Skin of body (tissue), 3 donors: ENCODE measurements at places on chromosomes 2 and 18.

GRCh38 chr2:145771525-145771924 lies 1251.6 kb upstream of the ZEB2 start:
- DNase-seq: no peak

GRCh38 chr18:10244341-10244740 lies 210.1 kb upstream of the APCDD1 start:
- DNase-seq: no peak

DNA sequence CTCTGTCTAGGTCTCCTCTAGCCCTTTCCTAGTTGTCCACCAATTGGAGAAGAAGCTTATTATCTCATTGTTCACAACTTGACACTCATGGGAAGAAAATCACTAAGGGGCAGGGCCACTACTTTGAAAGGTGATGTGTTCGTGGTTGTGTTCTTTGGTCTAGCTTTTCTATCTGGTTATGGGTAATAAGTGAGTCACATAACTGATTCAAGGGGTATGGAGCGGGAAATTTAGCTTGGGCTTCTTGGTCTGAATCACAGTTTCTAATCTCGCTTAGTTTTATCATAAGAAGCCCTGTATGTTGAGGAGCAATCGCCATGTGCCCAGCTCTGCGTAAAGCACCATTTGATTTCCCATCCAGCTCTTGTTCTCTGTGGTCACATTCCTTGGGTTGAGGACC lies 18.7 kb upstream of the DYTN start:
- DNase-seq: no peak

DNA sequence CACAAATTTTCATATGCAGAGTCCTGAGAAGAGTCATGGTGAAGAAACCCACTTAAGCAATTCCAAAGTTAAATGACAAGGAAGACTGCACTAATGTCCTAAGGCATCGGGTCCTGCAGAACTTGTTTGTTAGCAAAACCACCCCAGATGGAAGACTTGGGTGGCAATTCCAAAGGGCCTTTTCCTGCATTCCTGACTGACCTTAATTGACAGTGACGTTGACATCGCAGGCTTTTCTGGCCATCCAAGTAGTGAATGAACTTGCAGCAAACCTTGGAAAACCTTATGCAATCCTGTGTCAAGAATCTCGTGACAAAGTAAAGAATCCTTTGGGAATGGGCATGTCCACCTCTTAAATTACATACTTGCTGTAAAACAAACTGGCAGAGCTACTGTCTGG lies 112.5 kb upstream of the SH3BP4 start:
- DNase-seq: no peak

DNA sequence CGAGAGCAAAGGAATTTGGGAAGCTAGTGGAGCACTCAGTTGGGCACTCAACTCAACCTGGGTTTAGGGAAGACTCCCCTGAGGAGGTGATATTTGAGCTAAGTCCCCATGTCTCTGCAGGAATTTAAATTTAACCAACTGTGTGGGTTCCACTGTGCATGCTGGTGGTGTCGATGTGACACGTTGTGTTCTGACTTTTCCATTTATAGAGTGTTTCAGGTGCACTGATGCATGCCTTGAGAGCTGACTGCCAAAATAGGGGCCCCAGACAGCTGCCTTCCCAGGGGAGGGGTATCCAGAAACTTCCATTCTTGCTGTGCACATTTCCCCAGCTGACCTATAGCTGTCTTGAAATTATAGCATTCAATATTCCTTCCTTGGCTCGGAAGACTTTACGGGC lies 63.7 kb upstream of the BCL2L11 start:
- no peak for DNase-seq

DNA sequence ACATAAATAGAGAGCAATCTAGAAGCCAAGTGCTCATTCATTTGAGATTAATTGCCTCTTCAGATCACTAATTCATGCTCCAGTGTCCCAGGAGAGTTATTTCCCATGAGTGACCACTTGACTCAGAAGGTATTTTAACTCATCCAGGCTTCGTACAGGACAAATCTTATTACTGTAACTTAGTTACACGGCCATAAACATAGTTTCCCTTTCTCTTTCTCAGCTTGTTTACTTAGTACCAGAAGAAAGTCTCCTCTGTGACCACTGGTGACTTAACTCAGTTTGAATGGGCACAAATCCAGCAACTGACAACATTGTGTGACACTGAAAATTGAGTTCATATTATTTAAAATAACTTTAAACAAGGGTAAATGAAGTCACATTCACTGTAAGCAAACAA lies 25.3 kb downstream of the MMADHC start:
- no peak for DNase-seq

GRCh38 chr2:188601391-188601790 lies 309.7 kb downstream of the GULP1 start:
- no peak for DNase-seq

GRCh38 chr2:48397846-48398245 lies 132.1 kb upstream of the STON1 start:
- no peak for DNase-seq

- DNase-seq: no peak
Observed at GRCh38 chr2:43419243-43419642, 176.6 kb downstream of the THADA start.

- DNase-seq: no peak
Observed at GRCh38 chr2:37553411-37554154, 117.9 kb downstream of the CDC42EP3 start.

GRCh38 chr18:78611869-78612268 lies 367.7 kb upstream of the SALL3 start:
- DNase-seq: no peak

GRCh38 chr2:173935305-173935704 lies 29.9 kb downstream of the SP3 start:
- DNase-seq: no peak

GRCh38 chr2:72694715-72695496 lies 130.9 kb downstream of the EXOC6B start:
- peak; percentile 83 for DNase-seq

DNA sequence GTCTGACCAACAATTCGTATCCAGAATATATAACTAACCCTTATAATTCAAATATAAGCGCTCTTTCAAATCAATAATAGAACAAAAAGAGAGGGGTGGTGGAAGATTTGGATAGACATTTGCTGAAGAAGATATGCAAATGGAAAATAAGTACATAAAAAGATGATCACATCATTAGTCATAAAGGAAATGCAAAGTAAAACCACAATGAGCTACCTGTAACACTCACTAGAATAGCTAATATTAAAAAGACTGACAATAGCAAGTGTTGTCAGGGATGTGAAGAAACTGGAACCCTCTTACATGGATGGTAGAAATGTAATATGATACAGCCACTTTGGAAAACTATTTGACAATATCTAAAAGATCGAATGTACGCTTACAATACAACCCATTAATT lies 84.9 kb upstream of the MRPS9 start:
- no peak for DNase-seq

- no peak for DNase-seq
Observed at GRCh38 chr2:97706112-97706511, 7.3 kb upstream of the ZAP70 start.

DNA sequence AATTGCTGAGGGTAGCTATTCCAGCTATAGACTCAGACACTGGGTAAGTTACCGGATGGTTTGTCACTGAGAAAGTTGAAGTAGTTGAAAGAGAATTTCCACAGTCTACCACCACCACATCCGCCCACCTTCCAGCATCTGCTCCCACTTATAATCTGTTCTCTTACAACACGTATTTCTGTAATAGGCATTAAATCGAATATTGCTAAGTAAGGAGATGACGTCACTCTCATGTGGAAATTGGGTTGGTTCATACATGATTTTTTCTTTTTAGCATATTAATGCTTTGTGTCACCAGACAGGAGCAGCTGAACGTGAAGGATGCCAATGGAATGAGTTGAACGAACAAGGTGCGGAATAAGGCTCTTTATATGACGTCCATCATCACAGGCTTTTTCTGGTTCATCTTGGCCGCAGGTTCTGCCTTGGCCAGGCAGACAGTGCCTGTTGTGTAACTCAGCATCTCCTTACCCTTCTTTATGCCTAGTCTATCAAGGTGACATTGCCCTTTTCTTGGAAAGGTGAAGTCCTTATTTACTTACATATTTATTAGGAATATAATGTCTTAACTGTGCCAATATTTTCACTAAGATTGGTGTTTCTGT lies 45.9 kb downstream of the THUMPD2 start:
- no peak for DNase-seq

- DNase-seq: no peak
Observed at GRCh38 chr2:230162981-230163380, 56.8 kb downstream of the SP110 start.

GRCh38 chr2:100879296-100879695 lies 59.4 kb downstream of the NPAS2 start:
- DNase-seq: no peak

DNA sequence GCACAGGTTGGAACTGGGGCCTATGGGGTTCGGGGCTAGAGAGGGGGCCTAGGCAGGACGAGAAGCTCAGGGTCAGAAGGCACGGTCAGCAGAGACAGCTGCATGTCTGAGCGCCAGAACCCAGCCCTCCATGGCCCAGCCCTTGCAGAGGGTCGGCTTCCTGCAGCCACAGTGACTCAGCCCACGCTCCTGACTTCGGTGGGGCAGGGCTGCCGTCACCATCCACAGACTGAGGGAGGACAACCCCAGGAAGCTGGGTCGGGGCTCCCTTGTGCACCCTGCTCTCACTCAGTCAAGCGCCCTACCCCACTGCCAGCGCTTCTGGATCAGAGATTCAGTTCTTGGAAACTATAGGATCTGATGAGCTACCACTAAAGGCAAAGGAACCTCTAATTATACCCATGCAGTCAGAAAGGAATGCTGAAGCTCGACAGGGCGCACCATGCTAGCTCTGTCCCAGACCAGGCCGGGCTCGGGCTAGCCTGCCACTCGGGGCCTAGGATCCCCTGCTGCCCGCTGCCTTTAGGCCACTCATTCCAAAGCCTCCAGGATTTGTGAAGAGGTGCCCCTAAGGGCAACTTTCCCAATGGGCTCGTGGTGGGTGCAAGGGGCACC lies 3.0 kb downstream of the ACTR1B start:
- no peak for DNase-seq

DNA sequence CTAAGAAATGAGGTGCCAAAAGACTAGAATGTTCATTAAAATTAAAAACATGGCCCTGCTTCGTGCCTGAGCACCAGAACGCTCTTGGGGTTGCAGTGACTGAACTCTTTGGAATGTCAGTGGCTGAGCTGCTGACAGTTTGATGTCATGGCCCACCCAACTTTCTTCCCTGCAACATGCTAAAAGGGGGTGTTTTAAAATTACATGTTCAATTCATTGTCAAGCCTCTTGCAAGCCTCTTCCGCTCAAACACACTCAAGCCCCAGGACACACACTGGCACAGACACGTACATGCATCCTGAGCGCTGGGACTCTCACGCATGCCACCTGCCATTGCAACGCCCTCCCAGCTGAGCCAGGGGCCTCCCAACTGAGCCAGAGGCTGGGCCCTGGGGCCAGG lies 12.6 kb downstream of the RUFY4 start:
- peak; percentile 88 for DNase-seq

DNA sequence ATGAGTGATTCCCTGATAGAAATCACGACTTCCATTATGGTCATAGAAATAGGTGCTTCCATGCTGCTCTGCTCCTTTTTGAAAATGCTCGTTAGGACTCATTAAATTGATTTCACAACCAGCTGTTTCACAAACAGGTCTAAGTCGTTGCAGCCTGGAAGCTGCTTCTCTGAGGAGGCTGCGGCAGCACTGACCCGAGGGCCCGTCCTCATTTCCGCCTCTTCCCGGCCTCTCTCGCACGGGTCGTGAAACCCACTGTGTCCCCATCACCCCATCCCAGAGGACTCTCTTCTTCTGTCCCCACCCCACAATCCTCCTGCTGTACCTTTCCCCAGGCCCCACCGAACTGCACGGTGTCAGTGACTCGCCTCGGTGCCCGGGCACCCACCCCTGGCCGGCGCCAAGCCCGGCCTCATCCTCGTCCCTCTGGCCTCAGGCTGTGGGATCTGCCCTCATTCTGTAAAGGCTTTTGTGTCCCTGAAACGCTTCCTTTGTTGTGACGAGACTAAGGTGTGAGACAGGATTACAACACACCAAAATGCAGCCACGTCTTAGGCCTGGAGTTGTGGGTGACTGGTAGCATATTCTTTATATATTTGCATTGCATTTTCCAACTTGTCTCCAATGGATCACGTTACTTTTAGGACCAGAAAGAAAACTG lies 112.7 kb upstream of the CTDP1 start:
- DNase-seq: no peak

DNA sequence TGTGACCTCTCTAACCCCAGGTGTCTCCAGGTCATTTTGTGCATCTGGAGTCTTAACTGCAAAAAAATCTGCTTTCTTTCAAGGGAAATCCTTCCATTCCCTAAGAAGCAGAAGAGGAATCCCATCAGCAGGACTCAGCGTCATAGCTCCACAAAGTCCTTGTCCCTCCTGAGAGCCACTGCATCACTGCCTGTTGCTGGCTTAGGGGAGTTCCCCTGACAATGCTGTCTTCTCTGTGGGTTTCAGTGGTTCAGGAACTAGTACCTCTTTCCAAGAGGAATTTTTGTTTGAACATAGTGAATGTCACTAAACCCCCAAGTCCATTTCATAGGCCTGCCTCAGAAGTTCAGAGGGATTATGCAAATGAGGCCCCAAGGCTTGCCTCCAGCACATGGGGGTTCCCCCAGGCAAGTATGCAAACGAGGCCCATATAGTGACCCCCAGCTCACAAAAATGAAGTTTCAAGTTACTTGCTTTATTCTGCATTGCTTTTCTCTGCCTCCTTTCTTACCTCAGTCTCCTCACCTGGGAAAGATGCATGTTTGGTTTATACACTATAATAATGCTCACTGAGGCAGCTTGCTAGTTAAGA lies 513.9 kb upstream of the MEX3C start:
- no peak for DNase-seq

DNA sequence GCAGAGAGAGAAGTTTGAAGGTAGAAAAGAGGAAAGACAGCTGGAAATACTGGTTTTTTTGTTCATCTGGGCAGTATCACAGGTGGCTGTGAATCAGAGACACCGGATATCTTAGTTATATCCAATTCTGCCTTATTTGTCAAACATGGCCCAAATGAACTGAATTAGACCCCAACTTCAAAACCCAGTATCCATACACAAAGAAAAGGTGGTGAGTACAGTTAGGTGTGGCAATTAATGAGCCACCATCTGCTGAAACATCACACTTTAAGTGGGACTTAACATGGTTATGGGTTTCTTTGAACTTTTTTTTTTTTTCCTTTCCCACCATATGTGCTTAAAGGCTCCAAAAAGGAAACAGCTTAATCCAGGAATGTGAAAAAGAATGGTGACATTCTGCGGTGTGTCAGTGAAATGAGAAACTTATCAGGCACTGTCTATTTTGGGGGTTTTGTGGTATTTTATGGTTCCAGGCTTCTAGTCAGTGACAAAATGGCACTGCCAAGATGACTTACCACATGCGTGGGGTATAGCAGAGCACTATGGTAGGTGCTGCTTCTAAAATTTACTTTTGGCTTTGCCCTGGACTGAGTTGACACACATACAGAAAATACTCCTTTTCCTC lies 5.0 kb upstream of the TMEM178A start:
- DNase-seq: no peak

GRCh38 chr2:67689186-67689585 lies 292.1 kb downstream of the ETAA1 start:
- DNase-seq: no peak

GRCh38 chr18:6626457-6626856 lies 103.1 kb upstream of the ARHGAP28 start:
- no peak for DNase-seq

- DNase-seq: no peak
Observed at GRCh38 chr2:196403471-196403870, 232.1 kb upstream of the STK17B start.
